Omental fat pad (tissue), 4 donors: ENCODE measurements at places on chromosomes 11 and 22. TPM values are rescaled to one million over a fixed set of nuclear protein-coding genes. Genes with fewer than 3 reads are reported as not detected.

Gene MYBPC3
- total RNA-seq: 0.24 TPM

Gene DEFB131B
- not detected for total RNA-seq

Gene OPCML
- not detected for total RNA-seq

Gene TRIM34
- 3.7 TPM for total RNA-seq

Gene MMP27
- total RNA-seq: not detected

Gene MYO7A
- 16.2 TPM for total RNA-seq

Gene TIGD3
- 2.0 TPM for total RNA-seq

Gene OLFML1
- 8.4 TPM for total RNA-seq

Gene MOGAT2
- total RNA-seq: not detected

Gene SNRPD3
- 107 TPM for total RNA-seq

Gene CHST1
- total RNA-seq: 8.4 TPM

Gene MRGPRX4
- not detected for total RNA-seq

Gene TSPAN18
- total RNA-seq: 18.1 TPM
